ENCODE measurements at places on chromosomes 16 and 17. TPM values are rescaled to one million over a fixed set of nuclear protein-coding genes. Genes with fewer than 3 reads are reported as not detected.

DNA sequence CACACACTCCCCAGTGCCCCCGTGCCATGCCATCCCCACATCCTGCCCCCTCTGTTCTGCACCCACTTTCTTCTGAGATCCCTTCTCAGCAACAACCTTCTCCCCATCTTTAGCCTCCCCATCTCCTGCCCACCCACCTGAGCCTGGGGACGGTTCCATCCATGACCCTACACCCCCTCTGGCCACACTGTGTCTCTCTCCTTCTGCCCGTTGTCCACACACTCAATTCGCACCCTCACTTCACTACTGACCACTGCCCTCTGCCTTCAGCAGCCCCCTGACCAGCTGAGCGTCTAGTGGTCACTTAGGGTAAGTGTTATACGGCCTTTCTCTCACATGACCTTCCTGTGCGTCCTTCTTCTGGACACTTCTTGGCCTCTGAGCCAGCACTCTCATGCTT is 6.1 kb downstream of the ARHGAP27 start:
- H3K4me3 ChIP-seq, result no peak overlapping the region
- H3K27me3 ChIP-seq, result peaks cover 18% of the 10 kb centered on the region
- peaks cover 43% of the 10 kb centered on the region for H3K4me1 ChIP-seq

DNA sequence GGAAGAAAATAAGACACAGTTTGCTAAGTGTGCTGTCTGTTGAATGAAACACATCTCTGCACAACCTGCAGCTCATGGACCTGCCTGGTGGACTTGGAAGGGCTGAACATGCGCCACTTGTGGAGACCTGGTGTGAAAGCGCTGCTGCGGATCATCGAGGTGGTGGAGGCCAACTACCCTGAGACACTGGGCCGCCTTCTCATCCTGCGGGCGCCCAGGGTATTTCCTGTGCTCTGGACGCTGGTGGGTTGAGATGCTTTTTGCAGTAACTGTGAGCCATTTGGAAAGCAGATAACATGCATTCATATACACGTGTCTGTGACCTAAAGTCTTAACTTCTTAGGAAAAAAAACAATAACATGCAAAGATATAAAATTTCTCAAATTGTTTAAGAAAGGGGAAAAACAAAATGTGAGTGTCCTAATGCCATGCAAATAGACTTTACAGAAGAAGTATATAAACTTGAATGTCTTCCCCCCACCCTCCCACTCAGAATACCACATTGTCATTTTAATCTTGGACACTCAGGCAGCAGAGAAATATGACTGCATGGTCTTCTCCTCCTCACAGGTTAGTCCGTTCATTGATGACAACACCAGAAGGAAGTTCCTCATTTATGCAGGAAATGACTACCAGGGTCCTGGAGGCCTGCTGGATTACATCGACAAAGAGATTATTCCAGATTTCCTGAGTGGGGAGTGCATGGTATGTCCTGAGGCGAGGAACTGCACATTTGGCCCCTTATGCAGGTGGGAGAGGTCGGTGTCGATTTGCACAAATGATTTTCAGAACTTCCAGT is 65.6 kb downstream of the SEC14L1 start:
- peaks cover 100% of the 10 kb centered on the region for H3K36me3 ChIP-seq
- DNase-seq, result no peak
- no peaks in the 10 kb centered on the region for H3K27me3 ChIP-seq
- H3K4me1 ChIP-seq, result peaks cover 32% of the 10 kb centered on the region
- no peak overlapping the region for H3K4me3 ChIP-seq

DNA sequence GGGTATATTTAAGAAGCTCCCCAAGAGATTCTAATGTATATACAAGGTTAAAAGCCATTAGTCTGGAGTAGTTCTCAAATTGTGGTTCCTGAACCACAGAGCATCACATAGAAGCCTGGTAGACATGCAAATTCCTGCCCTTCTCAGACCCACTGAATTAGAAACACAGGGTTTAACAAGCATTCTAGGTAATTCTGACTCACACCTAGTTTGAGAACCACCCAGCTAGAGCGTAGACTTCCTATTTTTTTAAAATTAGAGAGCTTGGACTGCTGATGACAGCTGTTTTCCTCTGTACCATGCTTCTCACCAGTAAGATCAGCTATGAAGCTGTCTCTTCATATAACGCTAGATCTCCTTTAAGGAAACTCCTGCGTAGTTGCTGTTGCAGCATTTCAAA is 50.6 kb downstream of the HS3ST3B1 start:
- no peak for DNase-seq
- peaks cover 9% of the 10 kb centered on the region for H3K4me1 ChIP-seq
- H3K4me3 ChIP-seq, result no peak overlapping the region

DNA sequence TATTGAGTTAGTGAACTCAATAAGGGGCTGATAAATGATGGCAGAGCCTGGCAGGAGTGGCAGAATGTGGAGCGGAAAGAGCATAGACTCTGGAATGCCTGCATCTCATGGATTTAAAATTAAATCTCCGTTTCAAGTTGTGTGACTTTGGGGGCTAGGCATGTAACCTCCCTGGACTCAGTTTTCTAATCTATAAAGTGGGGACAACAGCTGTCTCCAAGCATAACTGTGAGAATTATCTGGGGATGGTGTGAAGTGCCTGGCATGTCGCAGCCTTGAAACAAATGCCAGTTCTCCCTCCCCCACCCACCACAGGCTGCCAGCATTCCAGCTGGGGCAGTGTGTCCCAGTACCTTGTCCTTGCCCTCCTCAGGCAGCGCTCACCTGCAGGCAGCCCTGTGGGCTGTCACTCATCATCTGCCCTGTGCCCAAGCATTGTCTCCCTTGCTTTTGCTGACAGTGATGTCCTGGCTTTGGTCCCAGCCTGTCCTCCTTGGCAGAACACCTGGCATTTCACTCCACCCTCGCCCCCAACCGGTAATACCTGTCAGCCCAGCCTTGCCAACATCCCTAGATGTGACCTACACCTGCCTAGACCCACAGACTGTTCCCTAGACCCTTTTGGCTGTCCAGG is 129.6 kb downstream of the MRM1 start:
- H3K36me3 ChIP-seq, result no peaks in the 10 kb centered on the region
- no peaks in the 10 kb centered on the region for H3K4me1 ChIP-seq
- no peak for DNase-seq

DNA sequence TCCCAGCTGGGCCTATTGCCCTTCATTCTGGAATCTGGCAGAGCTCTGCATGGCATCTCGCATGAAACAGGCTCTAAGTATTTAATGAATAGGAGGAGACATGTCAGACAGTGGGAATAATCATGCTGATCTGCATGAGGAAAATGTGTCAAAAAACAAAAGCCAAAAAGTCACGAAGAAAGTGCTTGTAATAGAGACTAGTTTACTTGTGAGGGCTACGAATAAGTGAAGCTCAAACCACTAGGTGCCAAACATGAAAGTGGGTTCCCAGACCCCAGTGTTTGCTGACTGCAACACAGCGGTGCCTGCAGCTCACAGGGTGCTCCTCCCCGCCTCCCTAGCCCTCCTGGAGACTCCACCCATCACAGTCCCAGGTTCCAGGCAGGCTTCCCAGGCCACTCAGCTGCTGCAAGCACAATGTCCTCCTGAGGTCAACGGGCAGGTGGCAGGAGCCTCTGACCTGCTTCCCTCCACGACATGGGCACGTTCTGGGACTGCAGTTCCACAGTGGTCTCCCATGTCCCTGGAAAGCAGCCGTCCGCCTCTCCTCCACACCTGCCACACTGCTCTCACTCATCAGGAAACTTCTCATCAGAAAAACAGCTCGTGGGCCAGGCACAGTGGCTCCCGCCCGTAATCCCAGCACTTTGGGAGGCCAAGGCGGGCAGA is 96.5 kb downstream of the ANKRD11 start:
- H3K4me3 ChIP-seq, result no peak overlapping the region
- no peaks in the 10 kb centered on the region for H3K27me3 ChIP-seq
- peak overlapping the region; percentile 79 for H3K27ac ChIP-seq
- DNase-seq, result no peak
- peaks cover 80% of the 10 kb centered on the region for H3K4me1 ChIP-seq

- H3K4me1 ChIP-seq, result no peaks in the 10 kb centered on the region
- no peak overlapping the region for H3K27ac ChIP-seq
- DNase-seq, result no peak
- H3K27me3 ChIP-seq, result no peaks in the 10 kb centered on the region
- no peak overlapping the region for H3K4me3 ChIP-seq
Measured at GRCh38 chr16:9256196-9256595, 164.8 kb downstream of the HAPSTR1 start.

GRCh38 chr17:80265205-80266068 is 4.8 kb downstream of the RNF213 start:
- no peak overlapping the region for H3K4me3 ChIP-seq
- no peaks in the 10 kb centered on the region for H3K27me3 ChIP-seq
- H3K36me3 ChIP-seq, result peaks cover 41% of the 10 kb centered on the region
- H3K27ac ChIP-seq, result no peak overlapping the region
- DNase-seq, result no peak
- peaks cover 44% of the 10 kb centered on the region for H3K4me1 ChIP-seq

The PRSS22 gene
- not detected for total RNA-seq

- no peaks in the 10 kb centered on the region for H3K36me3 ChIP-seq
- no peak overlapping the region for H3K4me3 ChIP-seq
- H3K27me3 ChIP-seq, result no peaks in the 10 kb centered on the region
- H3K4me1 ChIP-seq, result no peaks in the 10 kb centered on the region
- H3K27ac ChIP-seq, result no peak overlapping the region
- no peak for DNase-seq
Measured at GRCh38 chr16:17830651-17831050, 359.9 kb upstream of the XYLT1 start.

GRCh38 chr17:9343516-9343915 is 232.1 kb downstream of the STX8 start:
- no peaks in the 10 kb centered on the region for H3K4me1 ChIP-seq
- H3K27me3 ChIP-seq, result no peaks in the 10 kb centered on the region
- H3K4me3 ChIP-seq, result no peak overlapping the region
- H3K27ac ChIP-seq, result no peak overlapping the region
- H3K36me3 ChIP-seq, result no peaks in the 10 kb centered on the region

The SLFN14 gene
- total RNA-seq, result not detected

The DCXR gene
- 99.0 TPM for total RNA-seq

The TEX14 gene
- under 0.01 TPM for total RNA-seq

The C1QL1 gene
- total RNA-seq, result 3.8 TPM

The GALR2 gene
- total RNA-seq, result 0.50 TPM

DNA sequence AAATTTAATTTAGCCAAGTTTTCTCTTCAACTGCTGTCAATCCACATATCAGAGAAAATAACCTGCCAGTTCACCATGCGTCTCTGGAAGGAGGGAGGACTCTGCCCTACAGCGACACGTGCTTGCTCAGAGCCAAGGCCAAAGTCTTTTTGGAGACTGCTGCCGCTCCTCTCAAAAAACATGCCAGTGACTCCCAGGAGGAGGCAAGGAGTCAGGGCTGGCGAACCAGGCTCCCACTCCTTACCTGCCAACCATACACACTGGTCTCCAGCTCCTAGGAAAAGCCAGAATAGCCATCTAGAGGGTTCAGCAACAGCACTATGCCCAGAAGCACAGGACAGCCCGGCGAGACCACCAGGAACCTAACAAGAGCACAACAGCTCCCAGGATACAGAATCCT is 73.0 kb downstream of the ANKRD11 start:
- H3K4me3 ChIP-seq, result no peak overlapping the region
- H3K4me1 ChIP-seq, result peaks cover 54% of the 10 kb centered on the region
- no peaks in the 10 kb centered on the region for H3K27me3 ChIP-seq
- DNase-seq, result no peak

The COG7 gene
- total RNA-seq, result 14.1 TPM

DNA sequence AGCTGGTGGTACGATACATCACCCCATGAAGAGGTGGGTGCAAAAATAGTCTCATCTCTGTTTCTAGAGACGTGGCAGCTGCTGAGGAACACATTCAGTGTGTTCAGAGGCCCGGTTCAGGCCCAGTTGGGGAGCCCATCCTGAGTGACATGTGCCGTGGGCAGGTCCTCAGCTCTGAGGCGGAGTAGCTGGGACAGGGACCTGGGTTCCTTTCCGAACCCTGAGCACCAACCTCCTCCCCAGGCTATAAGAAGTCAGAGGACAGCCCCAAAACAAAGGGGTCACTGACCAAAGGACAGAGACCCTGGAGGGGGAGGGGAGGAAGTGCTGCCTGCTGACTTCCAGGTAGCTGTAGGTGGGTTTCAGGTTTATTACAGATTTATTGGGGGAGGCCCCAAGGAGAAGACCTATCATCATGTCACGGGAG is 5.1 kb downstream of the LDHD start:
- H3K27ac ChIP-seq, result peak overlapping the region; percentile 86
- H3K4me3 ChIP-seq, result peak overlapping the region; percentile 36
- H3K36me3 ChIP-seq, result peaks cover 13% of the 10 kb centered on the region
- peaks cover 82% of the 10 kb centered on the region for H3K4me1 ChIP-seq

DNA sequence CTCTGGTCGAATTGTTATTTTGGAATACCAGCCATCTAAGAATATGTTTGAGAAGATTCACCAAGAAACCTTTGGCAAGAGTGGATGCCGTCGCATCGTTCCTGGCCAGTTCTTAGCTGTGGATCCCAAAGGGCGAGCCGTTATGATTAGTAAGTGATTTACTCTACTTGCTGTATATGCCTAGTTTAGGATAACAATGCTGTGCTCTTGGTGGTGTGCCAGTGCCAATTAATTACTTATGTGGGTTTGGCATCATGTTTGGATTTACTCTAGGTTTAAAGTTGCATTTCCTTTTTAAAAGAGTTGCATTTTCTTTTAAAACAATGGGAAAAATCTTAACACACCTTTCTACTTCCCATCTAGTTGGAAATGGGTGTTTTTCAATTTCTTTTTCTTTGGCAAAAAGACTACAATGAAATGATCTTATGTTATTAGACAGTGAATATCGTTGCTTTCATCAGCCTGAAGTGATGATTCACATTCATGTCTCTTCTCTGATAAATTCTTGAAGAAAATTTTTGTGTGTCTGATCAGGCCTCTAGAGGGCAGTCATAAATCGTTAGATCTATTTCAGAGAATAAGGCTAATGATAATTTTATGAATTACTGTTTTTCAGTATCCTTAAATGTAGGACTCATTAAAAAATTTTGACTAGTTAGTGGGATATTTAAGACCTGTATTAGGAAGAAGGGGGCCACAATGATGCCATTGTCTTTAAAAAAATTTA is 5.6 kb downstream of the SF3B3 start:
- H3K27ac ChIP-seq, result peak overlapping the region; percentile 15
- no peak for DNase-seq
- H3K4me3 ChIP-seq, result no peak overlapping the region
- H3K27me3 ChIP-seq, result no peaks in the 10 kb centered on the region
- H3K4me1 ChIP-seq, result peaks cover 34% of the 10 kb centered on the region

DNA sequence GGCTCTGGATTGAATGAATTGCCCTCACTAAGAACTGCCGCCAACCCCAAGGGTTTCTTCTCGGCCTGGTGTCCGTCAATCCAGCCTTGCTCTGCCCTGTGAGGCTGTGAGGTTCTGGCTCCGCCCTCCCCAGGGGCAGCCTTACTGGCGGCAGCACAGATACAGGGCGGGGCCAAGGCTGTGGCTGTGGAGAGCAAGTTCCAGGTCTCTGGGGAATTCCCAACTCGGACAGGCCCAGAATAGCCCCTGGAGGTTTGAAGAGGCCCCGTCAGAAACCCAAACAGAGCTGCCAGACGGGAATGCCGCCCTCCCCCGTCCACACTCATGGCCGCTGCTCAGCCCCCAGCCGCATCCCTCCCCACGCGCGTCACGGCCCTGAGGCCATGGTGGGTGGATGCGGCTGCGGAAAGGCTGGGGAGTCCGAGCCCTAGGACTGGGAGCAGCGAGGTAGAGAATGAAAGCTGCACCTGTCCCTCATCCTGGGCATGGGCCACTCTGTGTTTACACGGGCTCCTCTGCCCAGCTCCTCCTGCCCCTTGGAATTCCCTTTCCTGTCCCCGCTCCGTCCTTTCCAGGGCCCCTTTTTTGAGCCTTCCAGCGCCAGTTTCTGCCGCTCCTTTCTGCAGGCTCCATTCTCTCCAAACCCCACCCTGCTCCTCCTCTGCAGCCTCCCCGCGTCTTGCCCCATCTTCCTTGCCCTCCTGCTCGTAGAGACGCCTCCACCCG is 660 bp upstream of the PRRT2 start:
- DNase-seq, result peak; percentile 98
- peak overlapping the region; percentile 73 for H3K4me3 ChIP-seq
- peak overlapping the region; percentile 95 for H3K27ac ChIP-seq
- peaks cover 83% of the 10 kb centered on the region for H3K4me1 ChIP-seq
- no peaks in the 10 kb centered on the region for H3K27me3 ChIP-seq
